HS-27A (cell line): ENCODE measurements at places on chromosomes 16 and 17.

DNA sequence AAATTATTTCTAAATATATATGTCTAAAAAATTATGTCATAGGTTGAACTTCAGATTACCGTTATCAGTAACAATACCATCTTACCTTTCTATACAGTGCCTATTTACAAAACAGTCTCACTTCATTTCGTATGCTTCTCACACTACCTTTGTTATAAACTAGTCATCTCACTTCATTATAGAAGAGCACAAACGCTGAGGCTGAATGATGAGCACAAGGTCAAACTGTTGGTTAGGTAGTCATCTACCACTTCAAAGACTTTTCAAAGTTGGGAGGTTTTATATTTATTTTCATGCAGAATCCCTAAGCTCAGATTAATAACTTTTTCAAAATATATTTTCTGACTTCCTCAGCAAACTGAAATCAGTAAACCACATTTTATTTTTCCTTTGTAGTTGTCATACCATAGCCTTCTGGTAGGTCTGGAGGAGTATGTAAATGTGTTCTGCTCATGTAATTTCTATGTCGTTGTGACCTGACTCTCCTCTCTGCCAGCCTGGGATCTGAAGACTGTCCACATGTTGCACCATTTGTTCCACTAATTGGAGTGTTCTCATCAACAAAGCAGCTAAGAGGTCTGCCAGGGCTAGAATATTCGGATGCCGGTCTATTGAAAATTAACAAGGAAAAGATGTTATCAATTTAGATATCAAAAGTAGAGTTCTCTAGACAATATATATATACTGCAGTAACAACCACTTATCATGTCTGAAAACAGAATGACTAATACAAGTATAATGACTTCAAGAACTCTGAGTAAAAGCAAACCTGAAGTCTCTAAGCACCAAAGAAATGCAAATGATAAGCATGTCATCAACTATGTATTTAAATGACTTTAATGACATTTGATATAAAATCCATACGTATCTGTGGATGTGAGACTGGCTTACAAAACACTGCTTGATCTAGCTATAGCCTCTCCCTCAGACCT is 73.9 kb downstream of the CEP95 start:
- DNase-seq: no peak

- no peak for DNase-seq
Observed at GRCh38 chr17:29214215-29215146, 32.2 kb upstream of the CRYBA1 start.

DNA sequence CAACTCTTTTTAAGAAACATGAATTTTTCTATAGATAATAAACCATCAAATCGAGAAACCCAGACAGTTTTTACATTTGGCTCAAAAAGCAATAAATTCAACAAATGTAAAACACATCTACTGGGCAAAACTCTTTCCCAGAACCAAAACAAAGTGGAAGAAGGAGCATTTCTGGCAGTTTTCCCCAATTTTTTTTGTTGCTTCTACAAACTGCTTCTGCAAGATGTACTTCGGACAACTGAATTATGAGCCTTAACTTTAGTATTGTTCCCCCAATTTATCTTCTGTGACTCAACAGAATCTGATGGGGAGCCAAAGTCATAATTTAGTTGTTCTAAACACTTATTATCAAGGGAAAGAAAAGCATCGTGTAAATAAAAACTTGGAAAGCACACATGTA is 1047.2 kb downstream of the CDH11 start:
- no peak for DNase-seq

DNA sequence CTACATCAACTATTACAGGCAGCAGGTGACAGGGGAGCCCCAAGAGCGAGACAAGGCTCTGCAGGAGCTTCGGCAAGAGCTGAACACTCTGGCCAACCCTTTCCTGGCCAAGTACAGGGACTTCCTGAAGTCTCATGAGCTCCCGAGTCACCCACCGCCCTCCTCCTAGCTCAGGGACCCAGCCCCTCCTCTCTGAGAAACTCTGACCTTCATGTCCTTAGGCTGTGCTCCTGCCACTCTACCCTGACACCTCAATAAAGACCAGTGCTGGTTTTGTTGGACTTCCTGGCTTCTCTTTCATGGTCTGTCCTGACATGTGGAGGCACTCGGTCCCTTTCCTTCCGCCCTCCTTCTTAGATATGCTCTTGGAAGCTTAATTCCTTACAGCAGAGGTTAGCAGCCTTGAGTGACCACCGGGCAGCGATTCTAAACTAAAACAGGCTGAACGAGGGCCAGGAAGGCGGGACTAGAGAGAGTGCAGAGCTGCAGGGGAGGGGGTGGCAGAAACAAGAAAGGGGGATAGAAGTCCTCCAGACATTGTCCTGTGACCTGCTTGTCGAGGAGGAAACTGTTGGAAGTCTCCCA is 915 bp downstream of the AHSP start:
- DNase-seq: no peak

GRCh38 chr16:83849421-83849820 is 41.6 kb downstream of the HSBP1 start:
- no peak for DNase-seq

DNA sequence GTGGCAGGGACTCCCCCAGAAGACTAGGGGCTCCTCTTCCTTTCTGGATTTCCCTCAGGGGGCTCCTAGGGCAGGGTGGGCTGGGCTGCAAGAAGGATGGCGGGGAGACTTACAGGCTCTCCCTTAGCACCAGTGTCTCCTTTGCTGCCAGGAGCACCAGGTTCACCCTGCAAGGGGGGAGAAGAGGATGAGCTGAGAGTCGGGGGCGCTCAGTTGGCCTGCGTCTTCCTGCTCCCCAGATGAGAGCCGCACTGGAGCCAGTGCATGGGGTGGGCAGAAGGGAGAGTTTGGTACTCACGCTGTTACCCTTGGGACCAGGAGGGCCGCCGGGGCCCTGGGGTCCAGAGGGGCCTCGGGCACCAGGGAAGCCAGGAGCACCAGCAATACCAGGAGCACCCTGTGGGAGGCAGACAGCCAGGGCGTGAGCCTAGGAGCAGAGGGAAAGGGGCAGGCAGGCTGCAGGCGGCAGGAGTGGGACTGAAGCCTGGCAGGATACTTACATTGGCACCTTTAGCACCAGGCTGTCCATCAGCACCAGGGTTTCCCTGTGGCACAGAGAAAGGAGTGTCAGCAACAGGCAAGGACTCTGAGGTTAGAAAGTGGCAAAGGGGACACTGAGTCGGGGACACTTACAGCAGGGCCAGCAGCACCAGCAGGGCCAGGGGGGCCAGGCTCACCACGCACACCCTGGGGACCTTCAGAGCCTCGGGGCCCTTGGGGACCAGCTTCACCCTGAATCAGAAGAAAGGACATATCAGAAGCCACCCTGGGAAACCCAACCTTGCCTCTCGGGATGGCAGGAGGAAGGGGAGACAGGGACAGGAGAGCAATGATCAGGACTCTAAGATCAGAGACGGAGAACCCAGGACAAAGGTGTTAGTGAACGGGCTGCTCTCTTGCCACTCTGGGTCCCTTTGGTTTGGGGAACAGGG is 6.2 kb downstream of the COL1A1 start:
- DNase-seq: no peak

GRCh38 chr17:28145348-28145747 is 102.9 kb downstream of the NLK start:
- no peak for DNase-seq

GRCh38 chr16:4612977-4613635 is 1.6 kb downstream of the UBALD1 start:
- DNase-seq: no peak

DNA sequence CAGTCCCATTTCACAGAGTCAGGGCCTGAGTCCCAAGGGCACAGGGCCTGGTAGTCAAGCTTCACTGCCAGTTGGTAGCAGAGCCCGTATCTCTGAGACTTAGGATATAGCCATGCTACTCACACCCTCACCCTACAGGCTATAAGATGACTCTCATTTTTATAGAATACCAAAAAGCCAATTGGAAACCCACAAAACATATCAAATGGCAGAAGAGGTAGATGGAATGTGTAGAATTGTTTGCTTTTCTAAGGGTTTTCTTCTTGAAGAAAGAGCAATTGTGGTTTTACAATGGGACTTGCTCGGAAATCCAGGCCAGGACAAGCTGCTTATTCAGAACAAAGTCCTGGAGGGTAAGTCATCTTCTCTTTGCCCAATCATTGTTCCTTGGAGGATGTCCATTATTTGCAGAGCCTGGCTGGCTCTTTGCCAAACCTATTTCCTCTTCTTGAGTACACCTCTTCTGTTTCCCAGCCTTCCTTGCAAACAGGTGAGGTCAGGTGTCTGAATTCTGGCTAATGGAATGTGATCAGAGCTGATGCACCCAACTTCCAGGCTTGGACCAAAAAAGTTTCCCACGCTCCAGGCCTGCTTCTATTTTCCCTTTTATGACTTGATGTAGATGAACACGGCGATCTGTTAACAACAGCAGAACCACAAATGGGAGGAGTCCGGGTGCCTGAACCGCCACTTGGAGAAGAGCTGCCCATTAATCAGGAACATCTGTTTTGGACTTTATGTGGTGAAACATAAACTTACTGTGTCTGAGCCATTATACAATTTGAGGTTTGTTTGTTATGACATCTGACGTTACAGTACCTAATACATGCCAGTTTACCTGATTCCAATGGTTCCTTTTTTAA is 16.9 kb upstream of the CCL22 start:
- peak; percentile 41 for DNase-seq

GRCh38 chr17:60333628-60334031 is 58.3 kb downstream of the USP32 start:
- no peak for DNase-seq

GRCh38 chr17:7886227-7887037 is 2.2 kb upstream of the CHD3 start:
- DNase-seq: no peak

DNA sequence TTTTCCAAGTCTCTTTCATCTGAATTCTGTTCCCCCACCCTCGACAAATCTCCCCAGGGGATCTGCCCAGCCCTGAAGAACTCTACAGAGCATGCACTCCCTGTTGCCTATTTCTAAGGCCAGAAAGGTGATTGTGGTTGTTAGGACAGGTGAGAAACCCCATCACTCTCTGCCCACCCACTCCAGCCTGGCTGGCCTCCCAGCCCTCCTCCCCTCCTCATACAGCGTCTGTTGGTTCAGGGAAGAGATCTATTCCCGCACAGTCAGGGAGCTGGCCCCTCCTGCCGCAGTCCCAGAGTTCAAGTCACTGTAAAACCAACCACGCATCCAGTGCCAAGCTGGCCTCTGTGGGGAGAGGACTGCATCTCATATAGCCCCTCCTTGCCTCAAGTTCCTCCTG is 98.7 kb downstream of the KCNJ12 start:
- no peak for DNase-seq

GRCh38 chr17:80671039-80671824 is 126.6 kb downstream of the RPTOR start:
- DNase-seq: no peak

DNA sequence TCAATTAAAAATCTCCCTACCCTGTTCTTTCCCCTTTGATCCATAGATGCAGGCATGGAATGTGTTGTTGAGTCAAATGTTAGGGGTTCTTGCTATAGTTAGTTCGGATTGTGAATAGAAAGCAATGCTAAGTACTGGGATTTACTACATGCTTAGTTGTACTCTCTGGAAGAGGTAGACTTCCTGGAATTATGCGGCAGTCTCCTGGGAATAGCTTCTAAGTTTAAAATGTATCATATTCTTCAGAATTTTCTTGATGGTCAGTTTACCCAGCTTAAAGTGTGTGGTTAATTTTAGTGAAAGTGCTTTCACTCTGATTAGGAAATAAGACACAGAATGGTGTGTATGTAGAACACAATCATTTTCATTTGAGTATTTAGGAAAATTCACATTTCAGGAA is 3.5 kb downstream of the CLTC start:
- no peak for DNase-seq

GRCh38 chr16:839643-840408 is 39.3 kb upstream of the GNG13 start:
- DNase-seq: no peak

DNA sequence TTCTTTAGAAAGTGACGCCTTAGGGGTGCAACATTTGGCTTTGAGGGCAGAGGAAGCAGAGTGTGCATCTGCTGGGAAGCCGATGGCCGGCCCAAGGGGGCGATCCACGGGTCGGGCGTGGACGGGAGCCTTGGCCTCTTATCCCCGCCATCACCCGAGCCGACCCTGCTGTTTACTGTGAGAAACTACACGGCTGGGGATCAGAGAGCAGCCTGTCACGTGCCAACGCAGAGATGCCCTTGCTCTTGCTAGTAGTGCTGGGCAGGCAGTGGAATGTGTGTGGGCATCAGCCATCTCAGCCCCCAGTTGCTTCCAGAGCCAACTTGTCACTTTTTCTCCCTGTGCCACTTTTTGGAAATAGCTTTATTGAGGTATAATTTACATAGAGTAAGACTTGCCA is 26.7 kb upstream of the ITGB4 start:
- DNase-seq: no peak

DNA sequence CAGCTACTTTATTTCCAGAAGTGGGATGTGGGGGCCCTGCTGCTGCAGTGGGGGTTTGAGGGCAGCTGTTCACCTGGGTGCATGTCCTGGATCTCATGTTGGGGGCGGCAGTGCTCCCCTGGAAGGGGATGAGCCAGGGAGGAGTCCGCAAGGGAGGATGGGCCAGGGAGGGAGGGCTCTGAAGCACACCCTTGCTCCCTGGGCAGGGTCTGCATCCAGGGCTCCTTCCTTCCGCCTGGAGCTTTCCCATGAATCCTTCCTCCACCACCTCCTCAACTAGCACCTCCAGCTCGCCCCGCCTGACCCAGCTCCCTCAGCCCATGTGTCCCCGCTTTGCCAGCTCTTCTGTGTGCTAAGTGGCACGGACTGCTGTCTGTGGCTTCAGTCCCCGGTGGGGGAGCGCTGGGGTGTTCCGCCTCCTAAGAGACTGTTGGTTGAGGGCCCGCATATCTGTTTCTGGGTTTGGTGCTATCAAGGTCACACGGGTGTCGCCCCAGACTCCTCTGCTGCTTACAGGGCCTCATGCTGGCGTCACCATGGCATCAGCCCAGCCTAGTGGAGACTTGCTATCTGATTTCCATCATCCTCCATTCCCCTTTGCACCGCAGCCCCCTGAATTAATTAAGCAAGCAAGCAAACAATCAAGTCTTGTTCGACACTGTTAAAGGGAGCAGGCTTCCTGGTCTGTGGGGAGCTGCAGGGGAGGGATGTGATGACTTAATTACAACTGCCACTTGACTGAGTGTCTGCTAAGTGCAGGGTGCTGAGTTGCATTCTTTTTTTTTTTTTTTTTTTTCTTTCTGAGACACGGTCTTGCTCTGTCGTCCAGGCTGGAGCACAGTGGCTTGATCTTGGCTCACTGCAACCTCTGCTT is 71.8 kb downstream of the PRKCA start:
- DNase-seq: no peak

GRCh38 chr16:49486400-49486799 is 112.8 kb downstream of the C16orf78 start:
- no peak for DNase-seq

DNA sequence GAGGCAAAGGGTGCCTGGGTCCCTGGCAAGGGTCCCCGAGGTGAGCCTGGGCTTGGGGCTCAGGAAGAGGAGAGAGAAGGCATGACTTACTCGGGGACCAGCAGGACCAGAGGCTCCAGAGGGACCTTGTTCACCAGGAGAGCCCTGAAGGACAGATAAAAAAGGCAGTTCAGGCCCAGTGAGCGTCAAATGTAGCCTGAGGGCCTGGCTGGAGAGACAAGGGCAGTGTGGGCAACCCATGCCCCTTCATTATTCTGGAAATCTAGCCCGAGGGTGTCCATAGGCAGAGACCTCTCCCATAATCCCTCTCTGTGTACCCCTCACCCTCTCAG is 14.1 kb downstream of the COL1A1 start:
- DNase-seq: no peak
